ENCODE measurements at places on chromosomes 7 and 10. TPM values are rescaled to one million over a fixed set of nuclear protein-coding genes. Genes with fewer than 3 reads are reported as not detected.

Gene HYAL4
- total RNA-seq, result 0.86 TPM

Gene LRRC18
- total RNA-seq, result not detected

Gene LRGUK
- 0.33 TPM for total RNA-seq

Gene HTRA1
- total RNA-seq, result 39.1 TPM

Gene SPDYE18
- total RNA-seq, result 0.33 TPM

Gene FAM24B
- total RNA-seq, result 5.6 TPM

Gene CCL26
- total RNA-seq, result not detected

Gene KCNMA1
- total RNA-seq, result 0.19 TPM
